ENCODE measurements at places on chromosomes 16 and 17.

DNA sequence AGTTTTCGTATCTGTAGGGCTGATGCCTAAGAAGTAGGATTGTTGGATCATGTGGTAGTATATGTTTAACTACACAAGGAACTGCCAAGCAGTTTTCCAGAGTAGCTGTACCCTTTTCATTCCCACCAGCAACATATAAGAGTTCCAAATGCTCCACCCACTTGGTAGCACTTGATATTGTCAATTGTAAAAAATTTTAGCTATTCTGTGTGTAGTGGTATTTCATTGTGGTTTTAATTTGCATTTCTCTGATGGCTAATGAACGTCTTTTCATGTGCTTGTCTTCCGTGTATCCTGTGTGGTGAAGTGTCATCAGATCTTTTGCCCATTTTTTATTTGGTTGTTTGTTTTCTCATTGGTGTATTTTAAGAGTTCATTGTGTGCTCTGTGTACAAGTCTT, 69.7 kb downstream of the TANC2 start:
- H3K4me3 ChIP-seq = no peak overlapping the region
- no peak for DNase-seq
- peaks cover 2% of the 10 kb centered on the region for H3K36me3 ChIP-seq
- H3K27me3 ChIP-seq = no peaks in the 10 kb centered on the region
- H3K27ac ChIP-seq = no peak overlapping the region

- H3K36me3 ChIP-seq = peaks cover 57% of the 10 kb centered on the region
- H3K4me3 ChIP-seq = peak overlapping the region; percentile 57
- H3K27me3 ChIP-seq = no peaks in the 10 kb centered on the region
- H3K4me1 ChIP-seq = peaks cover 8% of the 10 kb centered on the region
Observed at GRCh38 chr17:7572338-7572587, 7.2 kb upstream of the CD68 start.

DNA sequence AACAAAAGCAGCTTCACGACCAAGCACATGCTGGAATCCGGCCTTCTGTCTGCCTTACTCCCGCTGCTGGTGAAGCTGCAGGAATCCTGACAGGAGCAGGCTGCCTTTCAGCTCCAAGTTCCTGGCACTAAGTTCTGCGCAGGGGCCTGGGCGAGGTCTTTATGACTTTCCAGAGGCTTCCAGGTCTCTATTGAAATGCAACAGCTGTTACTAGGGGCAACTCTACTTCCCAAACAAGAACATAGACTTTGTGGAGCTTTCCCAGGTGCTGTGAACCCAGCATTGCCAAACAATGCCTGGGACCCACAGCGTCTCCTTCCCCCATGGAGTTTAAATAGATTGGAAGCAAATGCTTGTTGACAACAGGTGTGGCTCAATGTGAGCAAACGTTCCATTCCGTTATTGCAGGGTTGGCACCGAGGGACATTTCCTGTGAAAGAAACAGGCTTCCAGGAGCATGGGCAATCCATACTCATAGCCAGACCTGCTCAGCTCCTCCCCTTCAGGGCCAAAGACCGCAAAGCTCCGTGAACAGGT, 156.0 kb downstream of the CDH13 start:
- no peaks in the 10 kb centered on the region for H3K36me3 ChIP-seq
- DNase-seq = no peak
- H3K4me3 ChIP-seq = no peak overlapping the region
- H3K27me3 ChIP-seq = no peaks in the 10 kb centered on the region

DNA sequence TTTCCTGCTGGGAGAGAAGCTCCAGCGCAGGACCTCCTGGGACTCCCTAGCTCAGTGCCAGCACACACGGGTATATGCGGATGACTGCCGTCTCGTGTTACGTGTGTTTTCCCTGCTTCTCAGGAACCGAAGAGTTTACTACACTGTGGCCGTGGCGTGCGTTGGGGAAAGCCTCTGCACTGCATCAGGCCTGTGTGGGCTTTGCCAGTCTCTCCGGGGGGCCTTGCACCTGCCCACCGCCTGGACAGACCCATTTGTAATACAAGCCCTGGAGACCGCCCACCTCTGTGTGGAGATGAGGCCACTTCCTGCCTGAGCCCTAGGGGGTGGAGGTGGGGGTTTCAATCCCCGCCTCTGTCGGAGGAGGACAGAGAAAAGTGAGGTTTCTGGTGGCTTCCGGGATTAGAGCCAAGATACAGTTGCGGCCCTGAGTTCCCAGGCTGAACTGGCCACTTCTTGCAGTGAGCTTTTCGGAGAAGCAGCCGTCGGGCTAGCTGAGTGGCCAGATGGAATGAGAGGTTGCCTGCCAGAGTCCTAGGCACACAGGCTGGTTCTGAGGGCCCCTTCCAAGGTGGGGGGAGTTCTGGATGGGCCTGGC, 43.4 kb upstream of the GSE1 start:
- peaks cover 4% of the 10 kb centered on the region for H3K36me3 ChIP-seq
- 0 out of 2 replicates have a peak overlapping the region, but pooled peaks have one; percentile 23 for H3K27ac ChIP-seq
- DNase-seq = peak; percentile 78
- H3K4me3 ChIP-seq = no peak overlapping the region
- peaks cover 16% of the 10 kb centered on the region for H3K4me1 ChIP-seq
- H3K27me3 ChIP-seq = no peaks in the 10 kb centered on the region

DNA sequence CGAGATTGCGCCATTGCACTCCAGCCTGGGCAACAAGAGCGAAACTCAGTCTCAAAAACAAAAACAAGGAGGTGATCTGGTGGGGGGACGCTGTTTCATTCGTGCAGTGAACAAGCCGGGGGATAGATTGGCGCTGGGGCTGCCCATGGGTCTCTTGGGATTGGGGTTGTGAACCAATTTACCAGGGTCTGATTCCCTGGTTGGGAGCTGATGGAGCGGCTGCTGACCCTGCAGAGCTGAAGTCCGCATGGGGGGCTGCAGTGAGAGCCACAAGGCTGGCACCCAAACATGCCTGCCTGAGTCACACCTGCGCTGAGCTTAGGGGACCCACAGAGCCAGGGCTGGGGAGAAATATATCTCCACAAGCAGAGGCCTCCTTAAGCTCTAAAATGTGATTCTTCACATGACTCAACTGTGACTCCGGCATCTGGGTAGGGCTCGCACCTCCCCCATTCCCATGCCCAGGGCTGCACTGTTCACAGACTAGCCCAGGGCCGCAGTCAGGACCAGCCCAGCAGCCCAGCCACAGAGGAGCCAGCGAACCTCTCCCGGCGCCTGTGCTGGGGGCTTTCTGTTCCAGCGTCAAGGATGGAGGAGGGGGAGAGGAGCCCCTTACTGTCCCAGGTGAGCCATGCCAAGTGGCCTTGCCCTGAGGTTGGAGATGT, 5.0 kb downstream of the TSPAN10 start:
- no peaks in the 10 kb centered on the region for H3K27me3 ChIP-seq
- peak overlapping the region; percentile 79 for H3K27ac ChIP-seq
- 0 out of 2 replicates have a peak, but pooled peaks cover 2% of the 10 kb centered on the region for H3K36me3 ChIP-seq
- no peak overlapping the region for H3K4me3 ChIP-seq

DNA sequence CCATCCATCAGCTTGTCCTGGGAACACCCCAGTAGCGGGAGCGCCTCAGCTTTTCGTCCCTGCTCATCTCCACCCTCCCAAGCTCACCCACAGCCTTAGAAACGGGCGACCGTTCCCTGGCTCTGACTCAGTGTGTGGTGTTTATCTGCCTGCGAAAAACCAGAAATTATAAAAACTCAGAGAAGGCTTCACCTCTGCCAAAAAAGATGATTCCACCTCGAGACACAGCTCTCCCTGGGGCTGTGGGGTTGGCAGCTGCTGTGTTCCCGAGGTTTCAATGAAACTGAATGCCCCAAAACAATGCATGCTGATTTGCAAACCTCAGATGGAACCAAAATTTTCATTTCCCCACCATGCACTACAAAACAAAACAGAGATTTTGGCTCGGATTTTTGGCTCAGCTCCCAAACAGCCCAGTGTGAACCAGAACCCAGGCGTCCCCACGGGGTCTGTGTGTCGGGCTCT, 62.4 kb upstream of the MED9 start:
- H3K27ac ChIP-seq = peak overlapping the region; percentile 62
- H3K4me3 ChIP-seq = no peak overlapping the region
- H3K36me3 ChIP-seq = no peaks in the 10 kb centered on the region
- no peaks in the 10 kb centered on the region for H3K27me3 ChIP-seq
- H3K4me1 ChIP-seq = peaks cover 25% of the 10 kb centered on the region
- DNase-seq = peak; percentile 80

DNA sequence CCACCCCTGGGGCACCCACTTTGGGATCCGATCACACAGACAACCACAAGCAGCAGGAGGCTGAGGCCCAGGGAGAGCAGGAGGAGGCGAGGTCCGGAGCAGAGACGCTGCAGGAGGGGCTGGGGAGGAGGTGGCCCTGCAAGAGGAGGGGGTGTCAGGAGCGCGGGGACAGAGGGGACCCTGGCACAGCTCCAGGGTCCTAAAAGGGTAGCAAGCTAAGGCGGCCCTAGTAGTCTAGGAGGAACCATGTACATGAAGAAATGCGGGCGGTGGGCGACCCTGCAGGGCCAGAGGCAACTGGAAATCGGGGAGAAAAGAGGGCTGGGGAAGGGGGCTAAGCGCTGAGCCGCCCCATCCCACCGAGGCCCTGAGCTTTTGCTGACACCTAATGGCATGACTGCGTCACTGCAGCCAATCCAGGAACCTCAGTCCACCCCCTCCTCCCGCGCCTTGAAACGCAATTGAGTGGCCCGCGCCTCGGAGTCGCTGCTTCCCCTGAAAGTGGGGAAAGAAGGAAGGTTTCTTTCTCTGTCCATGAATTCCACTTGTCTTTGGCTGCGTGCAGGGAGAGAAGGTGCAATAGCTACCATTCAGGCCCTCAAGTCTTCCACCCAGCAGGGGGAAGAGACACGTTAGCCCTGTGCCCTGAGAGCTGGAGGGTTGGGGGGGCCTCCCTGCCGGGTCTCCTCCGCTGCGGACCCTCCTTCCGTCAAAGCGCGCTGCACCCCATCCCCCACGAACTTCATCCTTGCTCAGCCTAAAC, 1.8 kb downstream of the ASGR1 start:
- H3K4me3 ChIP-seq = peak overlapping the region; percentile 59
- H3K4me1 ChIP-seq = peaks cover 2% of the 10 kb centered on the region
- DNase-seq = peak; percentile 64
- no peaks in the 10 kb centered on the region for H3K36me3 ChIP-seq
- H3K27ac ChIP-seq = peak overlapping the region; percentile 21

GRCh38 chr17:8599351-8600011, 31.0 kb downstream of the MYH10 start:
- H3K27ac ChIP-seq = no peak overlapping the region
- DNase-seq = no peak
- H3K4me3 ChIP-seq = no peak overlapping the region
- H3K4me1 ChIP-seq = peaks cover 2% of the 10 kb centered on the region

GRCh38 chr16:47026492-47026891, 53.0 kb upstream of the DNAJA2 start:
- H3K4me3 ChIP-seq = no peak overlapping the region
- no peaks in the 10 kb centered on the region for H3K4me1 ChIP-seq
- H3K27me3 ChIP-seq = peaks cover 3% of the 10 kb centered on the region
- H3K36me3 ChIP-seq = no peaks in the 10 kb centered on the region
- no peak overlapping the region for H3K27ac ChIP-seq

DNA sequence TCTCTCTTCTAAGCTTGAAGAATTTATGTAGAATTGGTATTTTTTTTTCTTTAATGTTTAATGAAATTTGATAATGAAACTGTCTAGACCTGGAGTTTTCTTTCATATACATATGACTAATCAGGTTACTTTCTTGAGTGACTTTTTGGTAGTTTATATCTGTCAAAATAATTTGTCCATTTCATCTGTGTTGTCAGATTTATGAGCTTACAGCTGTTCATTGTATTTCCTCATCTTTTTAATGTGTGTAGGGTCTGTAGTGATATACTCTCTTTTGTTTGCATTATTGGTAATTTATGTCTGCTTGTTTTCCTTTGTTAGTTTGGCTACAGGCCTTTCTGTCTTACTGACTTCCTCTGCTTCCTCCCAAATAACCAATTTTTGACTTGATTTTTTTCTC, 55.7 kb downstream of the TAOK1 start:
- H3K4me3 ChIP-seq = no peak overlapping the region
- H3K27ac ChIP-seq = no peak overlapping the region
- H3K27me3 ChIP-seq = no peaks in the 10 kb centered on the region
- H3K4me1 ChIP-seq = peaks cover 3% of the 10 kb centered on the region
- no peak for DNase-seq

DNA sequence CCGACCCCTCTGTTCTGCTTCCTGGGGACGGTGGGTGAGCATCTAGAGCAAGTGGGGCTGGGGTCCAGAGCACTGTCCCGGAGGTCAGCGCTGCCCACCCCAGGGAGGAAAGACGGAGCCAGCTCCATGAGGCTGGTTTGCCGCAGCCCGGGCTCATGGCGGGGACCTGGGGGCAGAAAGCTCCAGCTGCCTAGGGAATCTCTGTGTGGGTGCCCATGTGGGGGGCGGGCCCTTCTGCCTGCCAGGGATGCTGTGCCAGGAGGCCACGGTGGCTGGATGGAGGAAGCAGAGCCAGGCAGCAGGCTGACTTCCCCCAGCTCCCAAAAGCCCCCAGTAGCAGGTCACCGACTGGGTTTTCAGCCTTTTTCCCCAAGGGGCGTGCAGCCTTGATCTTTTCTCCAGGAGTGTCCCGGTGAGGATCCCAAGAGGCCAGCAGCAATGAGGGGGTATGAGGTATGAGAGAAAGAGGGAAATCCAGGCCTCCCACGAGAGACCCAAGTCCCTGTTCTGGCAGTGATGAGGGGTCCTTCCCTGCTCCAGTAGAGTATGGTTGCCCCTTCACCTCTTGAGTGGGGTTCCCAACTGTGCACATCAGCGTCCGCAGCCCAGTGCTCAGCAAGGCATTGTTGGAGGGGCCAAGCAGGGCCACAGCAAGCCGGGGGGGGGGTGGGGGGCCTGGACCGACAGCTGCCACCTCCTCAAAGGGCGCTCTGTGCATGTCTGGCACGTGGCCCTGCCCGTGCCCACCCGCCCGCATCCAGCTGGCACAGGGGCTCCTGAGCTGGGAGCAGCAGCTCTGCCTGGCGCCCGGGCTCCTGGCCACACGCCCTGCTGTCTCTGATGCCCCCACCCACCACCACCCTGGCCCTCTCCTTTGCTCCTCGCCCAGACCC, 15.6 kb upstream of the BCAR1 start:
- H3K27ac ChIP-seq = no peak overlapping the region
- H3K4me1 ChIP-seq = peaks cover 37% of the 10 kb centered on the region
- no peaks in the 10 kb centered on the region for H3K27me3 ChIP-seq
- peaks cover 3% of the 10 kb centered on the region for H3K36me3 ChIP-seq
- DNase-seq = no peak
- no peak overlapping the region for H3K4me3 ChIP-seq

- H3K4me3 ChIP-seq = no peak overlapping the region
- no peaks in the 10 kb centered on the region for H3K36me3 ChIP-seq
- DNase-seq = no peak
- peaks cover 4% of the 10 kb centered on the region for H3K4me1 ChIP-seq
Observed at GRCh38 chr17:69448431-69449102, 34.1 kb downstream of the MAP2K6 start.

GRCh38 chr16:82160226-82160625, 9.8 kb downstream of the MPHOSPH6 start:
- H3K27ac ChIP-seq = no peak overlapping the region
- DNase-seq = no peak
- H3K4me1 ChIP-seq = peaks cover 3% of the 10 kb centered on the region

DNA sequence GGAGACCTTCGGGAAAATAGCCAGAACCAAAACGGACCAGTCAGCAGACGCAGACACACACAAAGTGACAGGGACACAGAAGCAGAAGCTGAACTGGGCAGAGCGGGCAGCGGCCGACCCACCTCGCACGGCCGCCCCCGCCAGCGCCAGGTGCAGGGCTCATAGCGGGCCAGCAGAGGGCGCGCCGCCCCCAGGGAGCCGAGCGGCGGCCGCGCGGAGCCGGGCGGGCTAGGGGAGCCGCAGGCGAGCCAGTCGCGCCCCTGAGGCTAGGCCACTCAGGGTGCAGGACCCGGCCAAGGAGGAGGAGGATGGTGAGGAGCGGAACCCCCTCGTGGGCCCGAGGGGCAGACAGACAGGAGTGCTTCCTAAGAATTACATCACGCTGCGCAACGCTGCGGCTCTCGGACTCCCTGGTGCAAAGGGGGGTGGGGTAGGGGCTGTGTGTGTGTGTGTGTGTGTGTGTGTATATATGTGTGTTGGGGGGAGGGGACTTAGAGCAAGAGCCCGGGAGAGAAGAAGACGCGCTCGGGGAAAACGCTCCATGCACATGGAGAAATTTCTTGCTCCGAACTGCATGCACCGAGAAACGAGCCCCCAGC, 913 bp upstream of the NOG start:
- DNase-seq = peak; percentile 39
- no peaks in the 10 kb centered on the region for H3K36me3 ChIP-seq
